ENCODE measurements at places on chromosomes 4 and X. TPM values are rescaled to one million over a fixed set of nuclear protein-coding genes. Genes with fewer than 3 reads are reported as not detected.

HMGB3 gene
- 3.4 TPM for total RNA-seq

HSD17B13 gene
- 6.8 TPM for total RNA-seq

GRCh38 chr4:17447675-17448298, 64.1 kb downstream of the QDPR start:
- no peak for DNase-seq

GRCh38 chr4:118734491-118735205, 49.5 kb downstream of the METTL14 start:
- DNase-seq = no peak

DNA sequence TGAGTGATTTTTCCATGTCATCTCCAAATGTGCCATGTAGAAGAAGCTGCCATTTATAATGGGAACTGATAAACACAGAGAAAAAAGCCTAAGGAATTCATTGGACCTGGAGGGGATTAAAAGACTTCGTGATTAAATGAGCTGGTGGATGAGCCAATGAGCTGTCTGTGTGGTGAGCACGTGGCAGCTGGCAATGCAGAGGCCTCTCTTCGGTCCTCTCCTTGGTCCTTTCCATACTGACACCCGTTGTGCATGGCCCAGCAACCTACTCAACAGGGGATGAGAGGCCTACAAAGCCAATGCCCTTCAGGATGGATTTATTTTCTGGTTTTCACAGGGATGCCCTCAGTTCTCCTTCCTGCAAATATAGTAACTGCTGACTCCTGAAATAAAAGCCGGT, 87.7 kb upstream of the STS start:
- no peak for DNase-seq

- DNase-seq = no peak
These were observed 29.7 kb upstream of the SLC25A4 start for GRCh38 chr4:185113340-185113739.

Measured in omental fat pad (tissue), 4 donors.